ENCODE measurements at places on chromosomes 11 and 22.
A peak's percentile ranks its signal among the peaks of the same experiment; 100 is the strongest.

GRCh38 chr11:15918212-15918611 is 438.1 kb downstream of the SOX6 start:
- DNase-seq: no peak

GRCh38 chr11:61488651-61489291 is 19.8 kb upstream of the LRRC10B start:
- DNase-seq: no peak

DNA sequence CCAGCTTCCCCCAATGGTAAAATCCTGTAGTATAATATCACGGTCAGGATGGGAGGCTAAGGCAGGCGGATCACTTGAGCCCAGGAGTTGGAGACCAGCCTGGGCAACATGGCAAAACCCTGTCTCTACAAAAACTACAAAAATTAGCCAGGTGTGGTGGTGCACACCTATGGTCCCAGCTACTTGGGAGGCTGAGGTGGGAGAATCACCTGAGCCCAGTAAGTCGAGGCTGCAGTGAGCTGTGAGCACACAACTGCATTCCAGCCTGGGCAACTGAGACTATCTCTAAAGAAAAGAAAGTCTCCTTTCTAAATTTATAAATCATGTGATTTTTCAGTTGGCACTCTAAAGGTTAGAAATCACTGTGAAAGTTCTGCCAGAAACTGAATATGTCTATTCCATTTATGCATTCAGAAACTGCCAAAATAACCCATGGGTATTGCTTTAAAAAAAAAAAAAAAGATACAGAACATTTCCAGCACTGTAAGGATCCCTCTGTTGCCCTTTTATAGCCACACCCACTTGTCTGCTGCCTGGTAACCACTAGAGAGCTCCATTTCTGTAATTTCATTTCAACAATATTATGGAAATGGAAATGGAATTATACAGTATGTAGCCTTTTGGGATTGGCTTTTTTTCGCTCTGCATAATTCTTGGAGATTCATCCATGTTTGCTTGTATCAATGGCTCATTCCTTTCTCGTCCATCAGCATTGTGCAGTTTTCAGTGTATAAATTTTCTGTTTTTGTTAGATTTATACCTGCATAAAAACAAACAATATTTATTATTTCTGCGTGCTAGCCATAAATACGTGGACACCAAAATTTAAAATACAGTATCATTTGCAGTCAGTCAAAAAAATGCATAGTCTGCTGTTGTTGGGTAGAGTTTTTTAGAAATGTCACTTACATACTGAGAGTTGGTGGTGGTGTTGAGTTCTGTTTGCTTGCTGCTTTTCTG is 9.4 kb downstream of the CDC45 start:
- DNase-seq: no peak

- no peak for DNase-seq
Measured at GRCh38 chr22:20580611-20581502, 73.4 kb downstream of the MED15 start.

- DNase-seq: no peak
Measured at GRCh38 chr11:86775361-86775760, 25.0 kb upstream of the PRSS23 start.

DNA sequence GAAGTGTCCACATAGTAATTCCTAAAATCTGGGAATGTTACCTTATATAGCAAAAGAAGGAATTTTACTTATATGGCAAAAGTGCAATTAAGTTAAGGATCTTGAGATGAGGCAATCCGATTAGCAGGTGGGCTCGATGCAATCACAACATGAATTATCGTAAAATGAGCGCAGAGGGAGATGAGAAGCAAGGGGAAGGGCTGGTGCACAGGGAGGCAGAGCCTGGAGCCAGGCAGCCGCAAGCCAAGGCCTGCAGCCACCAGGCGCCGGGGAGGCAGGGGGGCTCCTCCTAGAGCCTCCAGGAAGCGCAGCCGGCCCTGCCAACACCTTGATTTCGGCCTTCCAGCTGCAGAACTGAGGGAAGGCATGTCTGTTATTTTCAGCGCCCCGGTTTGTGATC is 85.7 kb downstream of the CELSR1 start:
- DNase-seq: no peak

DNA sequence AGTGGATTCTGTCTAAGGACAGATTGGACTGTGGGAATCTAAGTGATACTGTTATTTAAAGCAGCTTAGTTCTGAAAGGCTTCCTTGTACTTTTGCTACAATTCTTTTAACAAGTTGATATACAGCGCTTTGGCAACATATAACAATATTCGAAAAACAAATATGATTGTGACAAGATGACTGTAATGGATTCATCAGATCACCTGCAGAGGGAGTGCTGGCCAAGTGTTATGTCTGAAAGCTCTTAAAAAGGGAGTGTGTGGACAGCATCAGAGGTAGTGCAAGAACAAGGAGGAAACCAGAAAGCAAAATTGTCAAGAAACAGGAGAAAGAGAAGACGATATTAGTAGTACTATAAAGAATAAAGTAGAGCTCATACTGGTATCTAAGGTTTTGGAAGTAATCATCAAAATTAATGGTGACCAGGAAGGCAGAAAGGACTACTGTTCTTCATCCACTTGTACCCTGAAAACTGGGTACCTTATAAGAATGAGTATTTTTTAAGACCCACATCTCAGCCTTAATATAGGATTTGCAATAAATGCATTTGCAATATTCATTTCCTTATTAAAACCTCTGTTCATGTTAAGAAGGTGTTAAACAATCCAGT is 1112.0 kb upstream of the CCDC90B start:
- no peak for DNase-seq

- no peak for DNase-seq
Measured at GRCh38 chr11:34068111-34068510, 16.6 kb downstream of the CAPRIN1 start.

GRCh38 chr11:26715133-26715532 is 6.7 kb downstream of the SLC5A12 start:
- DNase-seq: no peak

GRCh38 chr11:128294001-128294670 is 293.2 kb downstream of the ETS1 start:
- DNase-seq: no peak

DNA sequence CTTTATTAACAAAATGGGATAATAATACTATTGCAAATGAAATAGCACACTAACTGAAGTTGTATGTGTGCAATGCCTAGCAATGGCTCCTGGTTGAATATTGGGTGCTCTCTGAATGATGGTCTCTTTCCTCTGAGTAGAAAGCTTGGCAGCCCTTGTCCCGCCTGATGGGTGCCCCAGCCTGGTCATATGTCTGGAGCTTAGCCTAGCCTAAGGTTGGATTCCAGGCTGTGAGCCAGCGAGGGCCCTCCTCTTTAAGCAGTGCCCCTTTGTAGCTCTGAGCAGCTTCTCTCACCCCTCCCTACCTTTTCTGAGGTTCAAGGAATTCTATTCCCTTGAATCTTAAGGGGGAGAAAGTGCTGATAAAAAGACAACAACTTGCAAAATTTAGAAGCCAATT is 499.9 kb downstream of the NTM start:
- no peak for DNase-seq

GRCh38 chr11:4551346-4551979 is 6.5 kb downstream of the OR52M1 start:
- no peak for DNase-seq

- DNase-seq: no peak
Measured at GRCh38 chr11:67250059-67251043, 15.9 kb upstream of the GRK2 start.

DNA sequence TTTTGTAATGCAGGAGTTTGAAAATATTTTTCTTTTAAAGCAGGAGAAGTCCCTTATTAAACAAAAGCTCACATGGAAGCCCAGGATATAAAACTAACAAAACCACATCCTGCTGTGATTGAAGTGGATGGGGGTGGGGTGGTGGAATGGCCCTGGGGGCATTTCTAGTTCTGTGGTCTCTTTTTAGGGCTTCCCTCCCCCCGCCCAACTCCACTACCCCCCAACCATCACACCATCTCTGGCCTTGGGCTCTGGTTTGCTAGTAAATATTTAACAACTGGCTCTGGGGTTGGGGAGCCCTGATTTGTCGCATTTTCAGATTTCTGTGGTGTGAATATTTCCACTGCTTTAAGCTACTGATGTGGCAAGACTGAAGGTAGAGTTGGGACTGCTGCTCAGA is 279.6 kb upstream of the PLET1 start:
- no peak for DNase-seq

- no peak for DNase-seq
Measured at GRCh38 chr22:42313804-42314581, 43.5 kb upstream of the TCF20 start.

DNA sequence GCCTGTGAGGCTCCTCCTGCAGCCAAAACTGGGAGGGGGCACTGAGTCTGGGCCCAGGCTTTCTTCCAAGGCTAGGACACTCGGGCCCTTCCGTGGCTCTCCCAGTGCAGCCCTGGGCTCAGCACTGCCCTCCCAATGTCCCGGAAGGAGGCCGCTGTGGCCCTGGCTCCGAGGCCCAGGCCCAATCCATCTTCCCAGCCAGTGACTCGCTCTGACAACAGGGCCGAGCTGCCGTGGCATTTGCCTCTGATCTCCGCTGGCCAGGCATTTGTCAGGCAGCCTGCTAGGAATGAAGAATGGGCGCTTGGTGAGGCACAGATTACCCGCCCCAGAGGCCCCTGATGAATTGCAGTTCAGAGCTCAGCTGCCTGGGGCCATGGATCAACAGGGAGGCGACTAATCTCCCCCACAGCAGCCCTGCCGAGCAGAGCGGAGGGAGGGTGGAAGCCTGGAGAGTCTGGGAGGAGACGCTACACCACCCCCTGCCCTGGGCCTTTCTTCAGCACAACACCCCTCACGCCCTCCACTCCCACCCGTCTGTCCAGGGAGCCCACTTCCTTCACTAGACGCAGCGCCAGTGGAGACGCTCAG is 8.3 kb downstream of the FXYD2 start:
- DNase-seq: no peak

DNA sequence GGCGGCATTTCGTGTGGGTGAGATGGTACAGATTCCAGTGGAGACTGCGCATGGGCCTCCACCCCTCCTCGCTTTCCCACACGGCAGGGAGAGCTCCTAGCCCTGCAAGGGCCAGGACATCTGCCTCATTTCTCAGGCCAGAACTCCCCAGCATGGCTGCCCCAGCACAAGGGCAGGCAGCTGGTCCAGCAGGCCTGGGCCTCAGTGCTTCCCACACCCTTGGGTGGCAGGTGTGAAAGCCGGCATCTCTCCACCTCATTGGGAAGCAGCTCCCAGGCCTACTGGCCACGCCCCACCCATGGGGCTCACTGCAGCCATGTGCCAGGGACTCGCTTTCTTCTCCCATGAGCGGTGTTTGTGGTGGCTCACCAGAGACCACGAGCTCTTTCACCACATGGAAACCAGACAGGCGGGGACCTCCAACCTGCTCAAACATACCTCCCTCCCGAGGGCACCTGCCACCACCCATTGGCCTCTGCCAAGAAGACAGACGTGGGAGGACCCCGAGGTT is 79.1 kb downstream of the NAT10 start:
- DNase-seq: no peak

- DNase-seq: no peak
Measured at GRCh38 chr11:122737951-122738693, 82.6 kb downstream of the UBASH3B start.

- DNase-seq: peak; percentile 41
Measured at GRCh38 chr11:17013548-17014320, 480 bp downstream of the PLEKHA7 start.

DNA sequence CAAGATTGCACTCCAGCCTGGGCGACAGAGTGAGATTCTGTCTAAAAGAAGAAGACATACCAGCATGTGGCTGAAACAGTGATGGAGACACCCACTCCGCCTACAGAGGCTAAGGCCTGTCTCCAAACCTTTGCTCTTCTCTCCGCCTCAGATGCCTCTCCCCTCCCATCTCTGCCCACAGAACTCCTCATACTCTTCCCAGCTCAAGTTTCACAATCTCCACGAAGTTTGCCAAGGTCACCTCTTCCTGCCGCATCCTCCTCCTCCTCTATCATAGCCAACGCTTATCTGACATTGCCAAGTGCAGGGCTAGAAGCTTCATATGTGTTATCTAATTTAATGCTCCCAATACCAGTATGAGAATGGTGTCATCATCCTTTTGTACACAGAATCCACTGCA is 25.9 kb upstream of the FBLN1 start:
- DNase-seq: no peak

- no peak for DNase-seq
Measured at GRCh38 chr11:92329646-92330045, 105.0 kb downstream of the FAT3 start.

DNA sequence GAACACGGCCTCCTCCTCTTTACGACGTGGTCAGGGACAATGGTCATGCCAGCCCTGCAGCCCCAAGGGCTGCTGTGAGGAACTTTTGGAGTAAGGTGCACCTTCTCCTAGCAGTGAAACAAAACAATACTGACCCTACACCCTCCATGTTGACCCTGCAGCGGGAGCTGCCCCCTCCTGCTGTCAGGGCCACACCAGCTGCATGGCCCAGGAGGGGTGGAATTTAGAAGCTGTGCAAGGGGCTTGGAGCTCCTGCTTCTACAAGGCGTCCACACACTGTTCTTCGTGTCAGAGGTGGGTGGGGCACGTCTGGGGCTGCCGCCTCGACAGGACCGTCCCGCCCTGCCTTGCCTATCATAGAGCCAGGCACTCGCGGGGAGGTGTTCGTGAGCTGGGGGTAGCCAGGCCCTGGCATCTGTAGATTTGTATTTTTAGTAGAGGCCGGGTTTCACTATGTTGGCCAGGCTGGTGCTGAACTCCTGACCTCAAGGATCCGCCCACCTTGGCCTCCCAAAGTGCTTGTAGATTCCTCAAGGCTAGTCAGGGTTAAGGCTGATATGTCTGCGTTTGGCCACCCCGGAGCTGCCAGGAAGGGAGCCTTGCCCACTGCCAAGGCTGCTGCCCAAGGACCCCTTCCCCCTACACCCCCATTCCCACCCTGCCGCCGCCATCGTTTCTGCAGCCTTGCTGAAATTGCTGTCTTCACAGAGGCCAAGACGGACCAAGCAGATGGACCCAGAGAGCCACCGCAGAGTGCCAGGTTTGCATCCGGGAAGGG is 15.9 kb downstream of the INCENP start:
- DNase-seq: no peak

- DNase-seq: peak; percentile 81
Measured at GRCh38 chr22:22207845-22208564, 36.6 kb upstream of the VPREB1 start.

DNA sequence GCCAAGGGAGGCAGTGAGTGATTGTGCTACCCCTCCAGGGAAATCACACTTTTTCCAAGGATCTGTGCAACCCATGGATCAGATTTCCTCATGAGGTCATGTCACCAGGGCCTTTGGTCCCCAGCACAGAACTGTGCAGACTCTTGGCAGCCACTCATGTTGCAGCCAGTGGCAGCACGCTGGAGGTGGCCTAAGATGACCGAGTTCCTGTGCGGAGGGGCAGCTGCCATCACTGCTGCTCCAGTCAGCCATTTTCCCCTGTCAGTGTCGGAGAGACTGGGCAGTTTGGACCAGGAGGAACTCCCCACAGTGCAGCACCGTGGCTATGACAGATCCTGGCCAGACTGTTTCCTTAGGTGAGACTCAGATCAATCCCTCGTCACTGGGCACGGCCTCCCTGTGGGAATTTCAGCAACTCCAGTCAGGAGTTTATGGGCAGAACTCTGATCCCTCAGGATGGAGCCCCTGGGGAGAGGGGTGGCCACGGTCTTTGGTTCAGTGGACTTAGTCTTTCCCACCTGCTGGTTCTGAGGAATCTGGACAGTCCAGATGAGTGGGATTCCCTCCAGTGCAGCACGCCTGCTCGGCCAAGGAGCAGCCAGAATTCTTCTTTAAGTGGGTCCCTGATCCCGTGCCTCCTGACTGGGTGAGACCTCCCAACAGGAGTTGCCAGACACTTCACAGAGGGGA is 194.6 kb upstream of the CARD18 start:
- no peak for DNase-seq
